ENCODE measurements at places on chromosomes 2 and 18.

DNA sequence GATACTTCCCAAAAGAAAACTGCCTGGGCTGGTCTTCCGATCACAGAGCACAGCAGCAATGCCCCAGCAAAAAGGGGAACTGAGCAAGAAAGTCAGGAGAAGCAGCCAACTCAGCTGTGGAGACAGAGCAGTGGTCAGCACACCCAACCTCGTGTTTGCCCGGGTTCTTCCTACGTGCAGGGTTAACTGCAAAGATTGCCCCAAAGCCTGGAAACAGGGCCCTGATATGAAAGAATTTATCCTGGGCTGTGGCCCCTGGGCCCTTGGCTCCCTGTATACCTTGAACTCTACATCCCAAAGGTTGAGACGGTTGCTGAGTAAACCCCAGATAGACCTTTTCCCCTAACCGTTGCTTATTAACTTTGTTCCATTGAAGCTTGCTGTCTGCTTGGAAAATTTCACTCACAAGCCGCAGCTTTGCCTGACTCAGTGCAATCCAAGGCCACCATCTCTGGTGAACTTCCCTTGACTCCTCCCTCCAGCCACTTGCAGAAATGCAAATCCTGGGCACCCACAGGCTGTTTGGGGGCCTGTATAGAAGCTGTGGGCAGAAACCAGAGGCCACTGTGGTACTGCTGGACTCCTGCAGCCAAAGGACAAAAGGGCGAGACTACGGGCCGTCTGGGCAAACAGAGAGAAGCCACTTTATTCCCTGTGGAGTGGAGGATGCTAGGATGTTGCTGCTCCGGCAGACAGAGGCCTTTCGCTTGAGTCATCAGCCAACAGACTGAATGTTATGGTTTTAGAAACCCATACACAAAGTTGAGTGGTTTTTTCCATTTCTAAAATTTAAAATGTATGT is 18.2 kb downstream of the NRP2 start:
- DNase-seq: peak; percentile 60

- no peak for DNase-seq
These were observed 236.8 kb downstream of the SEPTIN10 start for GRCh38 chr2:109376796-109377495.

DNA sequence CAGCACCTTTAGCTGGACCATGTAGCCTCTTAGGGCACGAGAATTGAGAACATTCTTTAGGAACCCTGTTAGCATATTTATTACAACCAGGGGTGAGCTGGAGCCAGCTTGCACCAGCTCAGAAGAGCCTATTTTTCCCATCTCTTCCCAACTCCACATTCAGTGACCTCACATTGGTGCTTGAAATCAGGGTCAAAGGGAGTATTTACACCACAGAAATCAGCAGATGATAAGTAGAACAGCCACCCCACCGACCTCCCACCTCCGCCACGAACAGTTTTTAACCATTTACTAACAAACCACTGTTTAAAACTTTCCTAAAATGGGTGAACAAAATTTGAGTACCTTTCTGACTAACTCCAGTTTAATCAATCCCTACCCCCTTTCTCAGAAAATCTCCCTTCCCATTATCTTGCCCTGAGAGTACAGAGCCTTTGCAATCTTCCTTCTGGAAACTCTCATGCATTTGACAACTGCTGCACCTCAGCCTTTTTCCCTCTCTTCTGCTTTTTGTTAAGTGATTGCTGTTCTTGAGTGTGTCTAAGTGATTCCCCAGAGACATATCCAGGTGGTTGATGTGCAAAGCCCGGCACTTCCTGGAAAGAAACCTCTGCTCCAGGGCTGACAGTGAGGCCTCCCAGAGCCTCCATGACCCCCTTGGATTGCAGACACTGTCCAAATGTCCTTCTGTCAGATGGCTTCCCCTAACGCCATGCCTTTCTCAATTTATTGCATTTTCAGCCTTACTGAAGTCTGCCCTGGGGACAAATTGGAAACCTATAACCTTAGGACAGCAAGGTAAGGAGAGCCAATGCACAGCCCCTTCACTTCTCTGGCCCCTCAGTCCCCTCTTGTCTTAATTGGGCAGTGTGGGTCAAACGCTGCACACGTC is 389.5 kb upstream of the TNP1 start:
- no peak for DNase-seq

GRCh38 chr2:110886826-110887573 is 154.6 kb downstream of the ACOXL start:
- no peak for DNase-seq

DNA sequence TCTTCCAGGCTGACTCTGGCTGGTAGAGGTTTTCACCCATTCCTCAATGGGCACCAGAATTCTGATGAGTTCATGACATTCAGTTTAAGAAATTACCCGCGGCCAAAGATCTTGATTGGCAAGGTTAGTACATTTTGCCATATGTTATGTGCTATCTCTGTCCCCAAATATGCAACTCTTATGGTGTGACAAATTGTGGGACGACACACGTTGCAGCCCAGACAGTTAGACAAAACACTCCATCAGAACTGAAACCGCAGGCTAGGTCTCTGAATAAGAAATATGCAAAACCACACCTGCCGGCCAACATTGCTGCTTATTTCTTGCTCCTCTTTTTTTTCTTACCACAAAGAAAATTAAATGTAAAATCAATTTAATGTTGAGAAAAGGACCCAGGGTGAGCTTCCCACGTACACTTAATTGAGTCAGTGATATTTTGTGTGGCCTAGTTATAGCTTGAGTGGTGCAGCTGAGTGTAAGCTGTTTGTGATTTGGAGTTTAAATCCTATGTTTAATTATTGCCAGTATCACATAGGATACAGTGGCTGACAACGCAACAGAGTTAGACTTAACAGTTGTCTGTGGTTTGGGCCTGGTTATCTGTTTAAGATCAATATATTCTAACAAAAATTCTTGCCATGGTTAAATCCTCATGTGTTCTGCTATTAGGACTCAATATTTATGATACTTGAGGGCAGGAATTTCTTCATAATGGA is 35.7 kb upstream of the LTBP1 start:
- DNase-seq: no peak

GRCh38 chr2:133421516-133422324 is 146.5 kb downstream of the NCKAP5 start:
- DNase-seq: no peak

DNA sequence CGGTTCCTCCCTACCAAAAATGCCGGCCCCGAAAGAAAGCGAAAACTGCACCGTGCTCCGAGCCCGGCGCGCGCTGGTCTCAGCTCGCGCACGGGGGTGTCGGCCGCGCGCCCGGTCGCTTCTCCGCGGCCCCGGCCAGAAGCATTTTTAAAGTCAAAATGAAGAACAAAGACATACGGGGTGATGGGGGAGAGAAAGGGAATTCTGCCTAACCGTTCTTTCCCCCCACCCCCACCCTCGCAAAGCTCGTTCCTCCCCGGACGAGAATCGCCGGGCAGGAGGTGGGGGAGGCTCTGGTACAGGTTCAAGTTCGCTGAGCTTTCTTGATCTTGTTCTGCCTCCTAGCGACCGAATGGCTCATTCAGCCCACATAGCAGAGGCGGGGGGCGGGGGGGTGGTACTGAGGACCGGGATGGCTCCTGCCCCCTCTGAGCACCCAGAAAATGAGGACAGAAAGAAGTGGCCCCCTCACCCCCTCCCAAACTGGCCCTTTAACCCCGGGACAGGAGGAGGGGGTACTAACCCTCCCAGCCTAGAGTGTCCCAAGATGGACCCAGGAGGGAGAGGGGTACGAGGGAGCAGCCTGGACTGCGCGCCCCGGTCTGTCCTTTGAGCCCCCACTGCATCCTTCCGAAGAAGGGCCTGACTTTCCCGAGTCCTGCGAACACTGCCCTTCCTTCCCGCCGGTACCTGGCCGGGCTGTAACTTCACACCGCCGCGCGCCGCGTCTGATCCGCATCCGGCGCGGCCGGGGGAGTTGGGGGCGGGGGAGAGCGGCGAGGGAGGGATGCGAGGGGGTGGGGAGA is 3.1 kb downstream of the BCL11A start:
- DNase-seq: peak; percentile 93

GRCh38 chr18:75109319-75109691 is 99.6 kb downstream of the PTGR3 start:
- no peak for DNase-seq

DNA sequence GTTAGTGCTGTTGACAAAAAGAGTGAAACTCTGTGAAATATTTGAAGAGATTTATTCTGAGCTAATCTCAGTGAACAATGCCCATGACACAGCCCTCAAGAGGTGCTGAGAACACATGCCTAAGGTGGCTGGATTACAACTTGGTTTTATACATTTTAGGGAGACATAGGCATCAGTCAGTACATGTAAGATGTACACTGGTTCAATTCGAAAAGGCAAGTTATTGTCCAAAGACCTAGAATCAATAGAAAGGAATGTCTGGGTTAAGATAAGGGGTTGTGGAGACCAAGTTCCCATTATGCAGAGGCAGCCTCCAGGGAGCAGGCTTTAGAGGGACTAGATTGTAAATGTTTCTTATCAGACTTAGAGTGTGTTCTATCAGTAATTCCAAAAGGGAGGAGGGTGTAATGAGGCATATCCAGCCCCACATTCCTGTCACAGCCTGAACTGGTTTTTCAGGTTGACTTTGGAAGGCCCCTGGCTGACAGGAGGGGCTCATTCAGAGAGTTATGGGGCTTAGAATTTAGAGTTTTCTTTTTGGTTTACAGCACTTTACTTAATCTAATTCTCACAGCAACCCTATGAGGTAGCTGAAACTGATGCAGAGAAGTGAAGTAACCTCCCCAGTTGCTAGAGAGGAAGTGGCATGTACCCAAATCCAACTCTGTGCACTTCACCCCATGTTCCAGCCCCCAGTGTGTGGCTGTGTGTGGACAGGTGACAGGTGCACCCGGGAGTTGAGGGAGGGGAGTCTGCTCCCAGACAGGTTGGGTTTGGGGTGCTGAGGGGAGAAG is 28.3 kb upstream of the ASAP2 start:
- no peak for DNase-seq

DNA sequence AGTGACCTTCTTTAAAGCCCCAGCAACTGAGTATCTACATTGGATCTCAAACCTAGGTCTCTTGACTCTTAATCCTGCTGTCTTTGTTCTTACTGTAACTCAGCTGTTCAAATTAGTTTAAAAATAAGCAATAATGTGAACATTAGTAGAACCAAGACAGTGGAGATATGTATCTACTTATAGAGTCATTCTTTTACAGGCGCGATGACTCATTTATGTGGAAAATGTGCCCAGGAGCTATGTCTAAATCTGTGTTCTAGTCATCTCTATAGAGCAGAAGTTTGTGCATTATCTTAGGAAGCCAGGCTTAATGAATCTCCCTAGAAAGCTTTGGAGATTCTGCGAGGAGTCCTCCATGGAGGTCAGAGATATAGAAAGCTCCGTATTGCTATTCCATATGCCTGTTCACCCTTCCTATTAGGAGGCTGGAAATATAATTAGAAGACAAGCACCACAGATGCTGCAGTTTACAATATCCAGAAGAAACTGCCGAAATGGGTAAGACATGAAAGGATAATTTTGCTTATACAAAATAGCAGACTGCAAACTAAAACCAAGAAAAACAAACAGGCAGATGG is 211.6 kb downstream of the TRIB2 start:
- DNase-seq: no peak

- DNase-seq: no peak
These were observed 22.3 kb downstream of the SEMA4F start for GRCh38 chr2:74676331-74676730.

GRCh38 chr18:53603276-53603675 is 621.2 kb downstream of the MBD2 start:
- DNase-seq: no peak

- no peak for DNase-seq
These were observed 51.0 kb downstream of the PSD4 start for GRCh38 chr2:113224647-113225236.

- DNase-seq: no peak
These were observed 95.4 kb upstream of the AQP4 start for GRCh38 chr18:26960911-26961310.

GRCh38 chr18:1668279-1668678 is 763.6 kb downstream of the ADCYAP1 start:
- no peak for DNase-seq

DNA sequence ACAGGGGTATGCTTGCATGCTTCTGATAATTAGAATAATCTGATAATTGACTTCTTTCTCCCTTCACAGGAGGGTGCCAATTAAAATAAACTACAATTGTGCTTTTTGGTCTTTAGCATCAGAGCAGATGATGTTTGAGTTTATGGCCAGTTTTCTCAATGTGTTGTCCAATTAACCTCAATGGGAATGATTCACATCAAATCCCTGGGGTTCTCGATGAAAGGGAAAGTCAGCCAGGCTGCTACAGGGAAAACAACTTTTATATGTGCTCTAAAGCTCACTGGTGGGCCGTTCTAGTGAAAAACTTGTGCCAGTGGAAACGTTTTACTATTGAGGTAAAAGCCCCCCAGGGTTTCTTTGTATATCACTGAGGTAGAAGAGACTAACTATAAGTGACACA is 887.3 kb upstream of the CRIM1 start:
- DNase-seq: no peak

GRCh38 chr2:43402452-43402937 is 176.1 kb upstream of the ZFP36L2 start:
- no peak for DNase-seq

GRCh38 chr2:127404466-127405254 is 13.6 kb upstream of the PROC start:
- no peak for DNase-seq

- DNase-seq: no peak
These were observed 122.0 kb upstream of the RNU4ATAC start for GRCh38 chr2:121408641-121409040.

DNA sequence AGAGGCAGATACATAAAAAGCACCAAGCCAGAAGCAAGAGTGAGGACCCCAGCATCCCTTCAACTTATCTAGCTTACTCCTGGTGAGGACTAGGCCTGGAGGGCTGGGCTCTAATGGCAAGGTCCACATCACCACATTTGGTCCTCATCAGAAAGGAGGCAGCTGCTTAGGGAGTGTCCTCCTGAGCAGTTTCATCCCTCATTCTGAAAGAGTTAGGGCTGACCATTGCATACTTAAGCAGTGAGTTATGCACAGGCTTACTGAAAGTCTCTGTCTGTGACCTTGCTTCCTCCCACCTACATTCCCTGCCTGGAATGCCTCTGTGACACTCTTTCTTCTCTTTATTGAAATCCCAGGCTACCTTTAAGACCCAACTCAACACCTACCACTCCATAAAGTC is 301.8 kb upstream of the ACVR2A start:
- no peak for DNase-seq

- no peak for DNase-seq
These were observed 287.1 kb downstream of the MTX2 start for GRCh38 chr2:176556373-176556772.

GRCh38 chr2:106059416-106060065 is 134.6 kb downstream of the UXS1 start:
- DNase-seq: no peak

GRCh38 chr18:45664824-45665763 is 49.8 kb downstream of the SLC14A2 start:
- peak; percentile 75 for DNase-seq

DNA sequence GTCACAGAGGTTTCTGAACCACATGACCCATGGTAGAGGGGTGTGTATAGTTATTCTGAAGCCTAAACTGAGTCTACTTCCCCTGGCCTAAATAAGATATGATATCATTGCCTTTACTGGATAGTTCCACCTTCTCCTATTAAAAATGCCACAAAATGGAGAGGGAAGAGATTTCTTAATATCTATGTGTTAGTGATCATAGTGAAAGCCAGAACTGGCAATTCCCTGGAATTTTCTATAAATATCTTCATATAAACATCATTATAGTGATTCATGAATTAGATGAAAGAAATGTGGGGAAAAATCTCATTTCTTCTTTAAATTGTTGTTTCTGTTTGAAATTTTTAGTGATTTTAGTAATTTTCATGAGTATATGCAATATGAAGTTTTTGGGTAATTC is 45.8 kb downstream of the TSHZ1 start:
- no peak for DNase-seq
